ENCODE measurements at places on chromosomes 12 and 14.

GRCh38 chr12:132049442-132049841, 94.7 kb downstream of the DDX51 start:
- DNase-seq, result no peak

DNA sequence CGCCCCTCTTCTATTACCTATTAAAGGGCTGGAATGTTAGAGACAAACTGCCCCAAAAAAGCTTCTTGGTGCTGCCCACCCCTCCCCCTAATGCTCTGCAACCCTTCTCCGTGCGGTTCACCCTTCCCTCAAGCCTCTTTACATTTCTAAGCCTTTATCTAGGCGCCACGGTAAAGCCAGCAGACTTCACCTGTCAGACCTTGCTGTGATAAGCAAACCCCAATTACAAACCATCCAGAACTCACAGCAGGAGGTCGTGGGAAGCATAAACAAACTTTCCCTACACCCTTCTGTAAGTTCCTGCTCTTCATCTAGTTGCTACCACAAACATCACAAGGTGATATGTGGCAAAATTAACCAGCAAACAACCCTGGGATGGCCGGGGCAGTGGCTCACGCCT, 56.8 kb downstream of the MOK start:
- DNase-seq, result no peak

- no peak for DNase-seq
Measured at GRCh38 chr12:109467978-109468676, 9.0 kb downstream of the KCTD10 start.

GRCh38 chr12:26380897-26381296, 185.5 kb downstream of the SSPN start:
- no peak for DNase-seq

DNA sequence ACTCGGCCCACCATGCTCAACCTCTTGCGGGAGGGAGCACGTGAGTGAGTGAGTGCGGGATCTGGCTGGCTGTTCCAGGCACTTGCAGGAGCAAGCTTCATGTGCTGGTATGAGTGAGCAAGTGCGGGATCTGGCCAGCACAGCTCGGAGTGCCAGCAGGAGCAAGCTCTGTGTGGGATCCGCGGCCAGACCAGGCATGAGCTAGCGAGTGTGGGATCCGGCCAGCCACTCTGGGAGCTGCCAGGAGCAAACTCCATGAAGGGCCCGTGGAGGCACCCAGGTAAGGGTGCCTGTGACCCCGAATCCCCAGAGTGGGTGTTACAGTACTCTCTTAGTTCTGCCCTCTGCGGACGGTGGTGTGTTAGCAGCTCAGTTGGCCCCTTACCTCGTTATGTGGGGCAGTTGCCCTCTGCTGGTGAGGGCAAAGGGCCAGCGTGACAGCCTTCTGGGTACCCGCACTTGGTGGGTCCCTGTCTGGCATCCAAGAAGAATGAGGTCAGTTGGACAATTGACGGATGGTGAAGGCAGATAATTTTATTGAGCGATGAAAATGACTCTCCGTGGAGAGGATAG, 38.3 kb downstream of the RAD51B start:
- DNase-seq, result no peak

GRCh38 chr12:58104351-58104755, 163.0 kb downstream of the ATP23 start:
- DNase-seq, result no peak

DNA sequence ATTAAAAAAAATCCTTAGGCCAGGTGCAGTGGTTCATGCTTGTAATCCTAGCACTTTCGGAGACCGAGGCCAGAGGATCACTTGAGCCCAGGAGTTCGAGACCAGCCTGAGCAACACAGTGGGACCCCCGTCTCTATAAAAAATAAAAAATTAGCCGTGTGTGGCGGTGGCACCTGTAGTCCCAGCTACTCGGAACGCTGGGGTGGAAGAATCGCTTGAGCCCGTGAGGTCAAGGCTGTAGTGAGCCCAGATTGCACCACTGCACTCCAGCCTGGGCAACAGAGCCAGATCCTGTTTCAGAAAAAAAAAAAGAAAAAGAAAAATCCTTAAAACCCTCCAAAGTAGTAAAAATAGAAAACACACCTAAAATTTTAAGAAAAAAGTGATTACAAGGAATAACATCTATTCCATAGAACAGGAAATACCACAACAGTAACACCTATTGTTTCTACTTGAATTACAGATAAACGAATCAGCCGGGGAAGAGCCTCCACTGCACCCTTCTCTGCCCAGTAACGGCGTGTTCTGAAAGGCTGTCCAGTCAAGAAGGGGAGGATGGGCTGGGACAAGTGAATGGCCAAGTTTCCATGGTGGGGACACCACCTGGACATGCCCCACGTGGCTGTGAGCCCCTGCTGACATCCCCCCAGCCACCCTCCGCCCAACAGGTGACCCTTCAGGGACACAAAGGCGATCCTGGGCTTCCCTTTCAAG, 17.8 kb downstream of the POLE start:
- DNase-seq, result no peak

DNA sequence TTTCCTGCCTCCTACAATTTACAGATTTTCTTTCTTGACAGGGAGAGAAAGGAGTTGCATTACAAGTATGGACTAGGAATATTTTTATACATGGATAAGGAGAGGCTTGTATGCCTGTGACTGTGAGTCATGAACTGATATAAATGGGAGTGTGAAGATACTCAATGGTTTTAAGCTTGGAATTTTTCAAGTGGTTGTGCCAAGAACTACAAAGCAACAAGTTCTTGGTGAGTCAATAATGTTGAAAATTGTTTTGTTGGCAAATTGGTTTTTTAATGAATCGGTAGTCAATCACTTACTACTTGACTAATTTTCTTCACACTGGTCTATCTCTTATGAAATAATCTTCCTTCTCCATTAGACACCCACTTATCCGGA, 58.9 kb upstream of the HMGA2 start:
- DNase-seq, result no peak

DNA sequence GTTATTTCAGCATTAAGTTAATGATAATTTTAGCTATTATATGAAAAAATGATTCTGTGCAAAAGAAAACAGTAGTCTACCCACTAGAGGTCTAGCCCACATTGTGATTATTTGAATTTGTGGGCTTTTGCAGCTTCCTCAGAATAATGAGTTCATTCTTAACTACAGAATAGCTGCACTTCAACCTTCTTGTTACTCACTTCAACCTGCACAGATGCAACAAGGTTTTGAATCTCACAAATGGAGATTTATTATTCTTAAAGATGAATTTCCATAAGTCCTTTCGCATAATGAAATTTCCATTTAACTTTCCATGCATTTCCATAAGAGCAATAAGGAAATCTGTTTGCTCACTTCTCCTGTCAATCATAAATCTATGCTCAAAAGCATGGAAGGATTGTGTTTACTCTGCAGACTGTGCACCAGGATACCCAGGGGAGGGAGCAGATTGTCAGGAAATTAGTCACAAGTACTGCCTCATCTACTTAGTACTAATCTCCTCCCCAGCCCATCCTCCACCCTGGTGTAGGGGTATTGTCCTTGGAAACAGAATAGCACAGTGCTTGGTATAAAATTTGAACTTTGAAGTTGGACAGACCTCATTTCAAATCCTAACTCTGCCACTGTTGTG, 24.1 kb downstream of the PTGER2 start:
- DNase-seq, result no peak

GRCh38 chr12:114902665-114903064, 218.7 kb upstream of the TBX3 start:
- DNase-seq, result no peak

DNA sequence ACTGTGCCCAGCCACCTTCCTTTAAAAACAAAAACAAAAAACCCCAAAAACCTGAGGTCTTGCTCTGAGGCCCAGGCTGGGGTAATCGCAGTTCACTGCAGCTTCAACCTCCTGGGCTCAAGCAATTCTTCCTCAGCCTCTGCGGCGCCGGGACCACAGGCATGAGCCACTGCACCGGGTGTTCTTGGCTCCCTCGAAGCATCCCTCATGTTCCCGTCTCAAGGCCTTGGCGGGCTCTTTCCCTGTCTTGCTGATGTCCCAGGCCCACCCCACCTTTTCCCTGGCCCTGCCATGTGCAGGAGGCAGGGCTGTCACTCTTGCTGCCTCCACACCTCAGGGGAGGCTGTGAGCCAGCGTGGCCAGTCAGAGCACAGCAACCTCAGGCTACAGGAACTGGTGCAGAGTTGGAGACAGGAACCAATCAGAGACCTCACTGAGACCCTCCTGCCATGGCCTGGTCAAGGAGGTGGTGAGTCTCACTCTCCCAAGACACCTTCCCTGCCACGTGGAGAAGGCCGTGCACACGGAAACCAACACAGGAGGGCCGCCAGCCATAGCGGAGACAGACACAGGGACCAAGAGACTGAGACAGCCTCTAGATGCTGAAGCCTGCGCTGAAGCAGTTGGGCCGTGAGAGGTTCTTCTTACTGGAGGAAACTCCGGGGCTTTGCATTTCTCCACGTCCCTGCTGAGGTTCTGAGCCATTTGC, 6.0 kb upstream of the AMN start:
- DNase-seq, result no peak

DNA sequence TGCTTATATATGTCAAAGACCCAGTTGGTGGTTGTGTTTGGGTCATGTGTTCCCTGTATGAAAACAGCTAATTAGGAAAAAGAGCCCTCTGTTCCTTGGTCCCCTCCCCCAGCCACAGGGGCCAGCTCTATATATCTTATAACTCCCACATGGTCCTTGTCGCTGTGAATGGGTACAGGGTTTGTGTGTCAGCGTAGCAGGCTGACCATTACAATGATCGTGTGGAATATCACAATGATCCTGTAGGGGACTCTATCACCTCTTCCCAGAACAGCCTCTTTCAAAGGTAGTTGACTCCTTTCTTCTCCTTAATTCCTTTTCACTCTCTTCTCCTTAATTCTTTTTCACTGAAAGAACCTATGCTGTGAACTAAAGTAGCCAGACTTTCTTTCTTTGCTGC, 51.6 kb upstream of the RIC8B start:
- no peak for DNase-seq

DNA sequence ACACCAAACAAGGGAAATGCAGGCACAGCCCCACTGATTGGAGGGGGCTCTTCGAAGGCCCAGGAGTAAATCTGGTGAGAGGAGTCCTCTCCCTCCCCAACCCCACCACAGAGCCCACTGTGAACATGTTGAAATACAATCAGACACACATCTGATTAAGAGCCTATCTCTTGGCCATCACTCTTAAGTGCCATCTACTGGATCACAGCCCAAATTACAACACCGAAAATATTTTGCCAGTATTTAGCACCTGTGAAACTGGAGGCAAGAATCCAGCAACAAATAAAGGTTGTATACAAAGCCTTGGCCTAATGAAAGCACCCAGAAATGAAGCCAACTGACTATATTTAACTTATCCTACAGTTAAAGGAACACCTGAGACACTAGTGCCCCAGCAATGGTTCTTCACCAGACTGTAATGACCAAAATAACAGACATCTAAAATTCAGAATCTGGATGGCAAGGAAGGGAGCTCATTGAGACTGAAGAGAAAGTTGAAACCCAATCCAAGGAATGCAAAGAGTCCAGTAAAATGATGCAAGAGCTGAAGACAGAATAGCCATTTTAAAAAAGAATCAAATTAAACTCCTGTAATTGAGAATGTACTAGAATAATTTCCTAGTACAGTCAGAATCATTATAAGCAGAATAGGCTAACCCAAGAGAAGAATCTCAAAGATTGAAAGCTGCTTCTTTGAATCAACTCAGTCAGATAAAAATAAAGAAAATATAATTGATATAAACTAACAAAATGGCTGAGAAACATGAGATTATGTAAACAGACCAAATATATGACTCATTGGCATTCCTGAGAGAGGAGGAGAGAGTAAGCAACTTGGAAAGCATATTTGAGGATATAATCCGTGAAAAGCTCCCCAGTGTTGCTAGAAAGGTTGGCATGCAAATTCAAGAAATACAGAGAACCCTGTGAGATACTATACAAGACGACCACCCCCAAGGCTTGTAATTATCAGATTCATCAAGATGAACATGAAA, 1117.0 kb downstream of the FLRT2 start:
- DNase-seq, result no peak

DNA sequence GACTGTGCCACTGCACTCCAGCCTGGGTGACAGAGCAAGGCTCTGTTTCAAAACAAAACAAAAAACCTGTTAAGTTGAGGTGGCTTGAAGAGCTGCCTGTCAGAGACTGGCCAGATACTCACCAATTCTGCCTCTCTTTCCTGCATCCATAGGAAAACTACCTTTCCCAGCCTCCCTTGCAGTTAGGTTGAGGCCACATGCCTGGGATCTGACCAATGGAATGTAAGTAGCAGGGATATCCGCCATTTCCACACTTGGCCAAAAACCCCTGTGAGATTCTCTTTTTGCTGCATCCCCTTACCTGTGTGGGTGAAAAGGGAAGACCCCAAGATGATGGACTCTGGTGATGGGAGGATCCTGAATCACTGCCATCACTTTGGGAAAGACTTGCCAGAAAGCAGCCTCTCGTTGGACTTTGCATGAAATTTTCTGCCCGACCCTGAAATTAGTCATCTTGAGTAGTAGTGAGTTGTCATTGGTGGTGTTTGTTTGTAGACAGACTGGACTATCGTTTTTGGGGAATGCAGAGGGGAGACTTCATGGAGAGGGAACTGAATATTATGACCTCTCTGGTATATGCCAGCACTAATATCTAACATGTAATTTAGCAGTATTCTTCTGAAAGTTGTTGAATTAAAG, 14.0 kb downstream of the GPR68 start:
- no peak for DNase-seq

GRCh38 chr12:131827961-131828534, at the start of gene MMP17:
TSS of gene MMP17 (plus strand) at chr12:131828393. CDS start at chr12:131828495, 102 bp downstream.
- peak; percentile 33 for DNase-seq

GRCh38 chr12:46835785-46836184, 10.0 kb upstream of the SLC38A4 start:
- DNase-seq, result no peak

DNA sequence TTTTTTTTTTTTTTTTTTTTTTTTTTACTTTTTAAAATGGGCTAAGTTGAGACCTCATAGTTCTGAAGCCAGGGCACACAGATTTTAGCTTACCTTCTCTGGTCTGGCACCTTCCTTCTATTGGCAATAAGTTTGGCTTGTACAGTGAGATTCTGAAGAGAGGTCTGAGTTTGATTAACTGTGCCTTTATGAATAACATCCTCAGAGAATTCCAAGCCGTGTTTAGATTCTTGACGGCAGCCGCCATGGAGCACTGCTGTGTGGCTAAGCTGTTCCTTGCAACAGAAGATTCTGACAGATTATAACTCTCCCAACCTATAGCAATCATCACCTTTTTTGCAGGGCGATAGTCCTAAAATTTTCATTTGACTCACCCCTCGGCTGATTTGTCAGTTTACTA, 354.9 kb upstream of the FAR2 start:
- no peak for DNase-seq

DNA sequence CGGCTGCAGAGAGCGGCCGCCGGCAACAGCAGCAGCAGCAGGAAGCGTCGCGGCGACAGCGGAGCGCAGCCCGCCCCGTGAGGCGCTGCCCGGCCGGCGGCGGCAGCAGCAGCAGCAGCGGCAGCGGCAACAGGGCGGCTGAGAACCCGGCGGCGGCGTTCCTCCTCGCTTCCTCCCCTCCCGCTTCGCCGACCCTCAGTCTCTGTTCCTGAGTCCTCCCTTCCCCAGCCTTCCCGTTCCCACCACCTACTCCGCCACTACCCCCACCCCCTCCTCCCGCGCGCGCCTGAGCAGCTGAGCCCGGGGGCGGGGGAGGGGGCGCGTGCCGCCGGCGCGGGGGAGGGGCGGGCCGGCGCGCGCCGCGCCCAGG, 310 bp downstream of the BICDL1 start:
- peak; percentile 42 for DNase-seq

Measured in stimulated activated CD4-positive, alpha-beta T cell treated with anti-CD3 and anti-CD28 coated beads, Interleukin-4, amount 100 ng/mL, for 24 hours (primary cell).